NCI-H1436 treated with DMSO at 0.1 percent for 48 hours (cell line): ENCODE measurements at places on chromosomes 16 and 17.

- DNase-seq = no peak
Observed at GRCh38 chr16:4313563-4314531, 2.0 kb upstream of the GLIS2 start.

DNA sequence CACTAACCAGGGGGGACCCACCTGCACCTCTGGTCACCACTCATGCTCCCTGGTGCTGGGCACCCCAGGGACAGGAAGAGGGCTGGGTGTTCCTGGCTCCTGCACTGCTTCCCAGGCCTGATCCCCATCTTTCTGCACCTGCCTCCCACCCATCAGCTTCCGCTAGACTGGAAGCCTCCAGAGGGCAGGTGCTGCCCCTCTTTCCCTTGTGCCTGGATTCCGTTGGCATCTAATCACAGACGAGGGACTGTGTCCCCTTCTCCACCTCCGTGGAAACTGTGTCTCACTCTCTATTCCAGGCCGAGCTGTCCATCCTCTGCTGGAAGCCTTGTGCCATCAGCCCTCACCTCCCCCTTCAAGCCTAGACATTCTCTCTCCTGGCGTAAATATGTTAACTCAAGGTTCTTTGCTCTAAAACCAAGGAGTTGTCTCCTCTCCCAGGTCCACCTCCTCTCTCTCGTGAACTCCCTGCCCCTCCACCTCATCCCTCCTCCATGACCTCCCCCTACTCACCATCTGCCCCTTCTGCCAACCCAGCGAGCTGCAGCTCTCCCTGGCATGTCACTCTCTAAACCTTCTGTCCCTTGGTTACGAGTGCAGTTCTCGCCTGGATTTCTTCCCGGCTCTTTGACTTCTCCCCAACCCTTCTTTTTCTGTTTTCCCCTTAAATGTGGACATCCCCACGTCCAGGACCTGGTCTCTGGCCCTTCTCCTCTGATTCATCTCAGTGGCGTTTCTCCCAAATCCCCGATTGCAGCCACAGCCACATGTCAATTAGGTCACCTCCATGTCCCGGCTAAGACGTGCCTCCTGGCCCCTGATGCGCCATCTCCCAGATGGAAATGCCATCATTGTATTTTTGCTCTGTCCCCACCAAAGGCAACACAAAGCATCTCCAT, 107.7 kb downstream of the SEC14L1 start:
- DNase-seq = no peak

- no peak for DNase-seq
Observed at GRCh38 chr17:51908841-51909537, 249.5 kb downstream of the CA10 start.

DNA sequence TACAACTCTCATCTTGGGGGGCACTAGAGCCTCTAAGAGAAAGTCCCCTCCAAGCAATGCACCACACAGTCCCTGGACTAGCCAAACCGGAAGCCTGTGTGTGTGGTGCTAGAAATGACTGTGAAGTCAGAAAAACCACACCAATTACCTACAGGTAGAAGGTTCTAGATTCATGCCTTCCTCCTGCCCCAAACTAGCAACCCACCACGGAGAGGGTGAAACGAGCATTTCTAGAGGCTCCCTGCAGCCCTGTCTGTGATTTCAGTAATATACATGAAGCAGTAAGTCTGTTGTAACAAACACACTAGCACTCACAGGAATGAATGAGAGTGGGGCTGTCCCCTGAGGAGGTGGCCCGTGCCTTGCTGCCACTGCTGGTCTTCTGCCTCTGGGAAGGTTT, 13.6 kb downstream of the ZFHX3 start:
- DNase-seq = no peak

DNA sequence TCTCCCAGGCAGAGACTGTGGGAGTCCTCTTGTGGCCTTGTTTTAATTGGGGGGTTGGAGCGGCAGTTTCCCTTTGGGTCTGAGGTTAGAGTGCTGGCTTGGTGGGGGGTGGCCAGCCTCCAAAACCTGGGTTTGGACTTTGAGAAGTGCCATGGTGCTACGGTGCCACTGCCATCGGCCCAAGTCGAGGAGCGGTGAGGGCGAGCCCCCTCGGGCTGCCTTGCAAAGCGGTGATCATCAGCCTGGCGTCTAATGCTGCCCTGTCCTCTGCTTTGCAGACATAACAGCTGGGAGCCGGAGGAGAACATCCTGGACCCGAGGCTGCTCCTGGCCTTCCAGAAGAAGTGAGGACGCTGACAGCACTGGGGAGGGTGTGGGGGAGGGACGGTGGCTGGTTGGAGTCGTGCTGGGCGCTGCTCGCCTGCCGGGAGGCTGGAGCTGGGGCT, 1.2 kb downstream of the CBX2 start:
- DNase-seq = no peak

GRCh38 chr17:13003927-13004326, 13.9 kb downstream of the ELAC2 start:
- no peak for DNase-seq

GRCh38 chr17:76452127-76452659, 759 bp downstream of the UBE2O start:
- no peak for DNase-seq
